ENCODE measurements at places on chromosomes 16 and 17.

DNA sequence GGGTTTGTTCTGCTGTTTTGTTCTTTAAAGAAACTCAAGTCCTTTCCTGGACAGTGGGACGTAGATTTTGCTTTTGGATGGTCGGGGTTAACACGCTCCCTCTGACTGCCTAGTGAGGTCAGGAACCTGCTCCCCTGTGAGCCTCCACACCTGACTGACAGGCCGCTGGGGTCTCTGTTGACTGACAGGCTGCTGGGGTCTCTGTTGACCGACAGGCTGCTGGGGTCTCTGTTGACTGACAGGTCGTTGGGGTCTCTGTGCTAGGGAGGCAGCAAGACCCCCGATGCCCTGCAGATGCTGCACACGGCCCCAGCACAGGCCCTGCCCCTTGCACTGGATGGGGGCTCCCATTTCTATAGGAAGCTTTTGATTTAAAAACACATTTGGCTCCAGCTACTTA is 33.5 kb downstream of the LMF1 start:
- H3K27ac ChIP-seq: no peak overlapping the region
- no peaks in the 10 kb centered on the region for H3K27me3 ChIP-seq
- H3K4me1 ChIP-seq: no peaks in the 10 kb centered on the region
- peaks cover 82% of the 10 kb centered on the region for H3K36me3 ChIP-seq

GRCh38 chr16:2858245-2859025 is 465 bp upstream of the PRSS22 start:
- H3K36me3 ChIP-seq: no peaks in the 10 kb centered on the region
- H3K27ac ChIP-seq: no peak overlapping the region
- no peak for ATAC-seq

DNA sequence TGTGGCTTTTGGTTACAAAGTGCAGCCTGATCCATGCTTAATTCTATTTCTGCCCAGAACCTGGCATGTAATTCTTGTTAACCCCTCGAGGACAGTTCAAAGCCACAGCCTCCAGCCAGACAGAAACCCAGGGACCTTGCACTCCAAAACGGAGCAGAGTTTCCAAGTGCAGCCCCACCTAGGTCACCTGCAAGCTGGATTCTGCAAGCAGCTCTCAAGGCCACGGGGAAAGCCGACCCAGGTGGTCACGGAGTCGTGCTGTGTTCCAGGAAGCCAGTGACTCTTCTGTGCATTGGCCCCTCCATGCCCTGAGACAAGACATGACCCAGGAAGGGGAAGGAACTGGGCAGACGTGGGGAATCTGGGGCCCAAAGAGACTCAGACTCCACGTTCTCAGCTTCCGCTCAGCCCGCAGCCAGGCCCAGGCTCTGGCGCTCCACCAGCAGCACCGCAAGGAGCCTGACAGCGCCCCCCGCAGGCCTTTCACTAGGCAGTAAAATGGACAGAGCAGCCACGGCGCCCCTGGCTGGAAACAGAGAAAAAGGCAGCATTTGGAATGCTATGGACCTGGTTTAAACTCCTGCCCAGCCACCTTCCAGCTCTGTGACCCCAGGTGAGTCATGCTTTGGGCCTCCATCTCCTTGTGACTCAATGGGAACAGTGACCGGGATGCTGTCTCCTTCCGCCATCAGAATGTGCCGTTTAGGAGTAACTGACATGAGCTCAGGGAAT is 27.3 kb upstream of the GSG1L start:
- H3K27ac ChIP-seq: no peak overlapping the region
- peaks cover 7% of the 10 kb centered on the region for H3K36me3 ChIP-seq
- H3K4me1 ChIP-seq: no peaks in the 10 kb centered on the region
- no peaks in the 10 kb centered on the region for H3K27me3 ChIP-seq
- H3K4me3 ChIP-seq: no peak overlapping the region
- ATAC-seq: no peak

DNA sequence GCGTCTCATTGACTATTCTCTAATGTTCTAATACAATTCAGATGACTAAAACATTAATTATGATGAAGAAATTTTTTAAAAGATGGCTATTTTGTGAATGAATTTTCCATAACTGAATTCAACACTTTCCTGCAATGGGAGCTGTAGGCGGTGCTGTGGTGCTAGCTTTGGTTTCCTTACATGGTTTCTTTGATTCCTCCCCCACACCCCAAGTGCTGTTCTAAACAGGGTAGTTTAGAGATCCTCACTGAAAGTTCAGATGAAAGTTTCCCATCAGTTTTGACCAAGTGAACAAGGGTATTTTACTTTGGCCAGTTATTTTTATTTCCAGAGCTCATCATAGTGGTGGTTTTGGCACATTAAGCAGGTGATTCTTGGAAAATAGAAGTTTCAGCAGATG is 26.0 kb upstream of the MRC2 start:
- H3K27me3 ChIP-seq: no peaks in the 10 kb centered on the region
- no peak for ATAC-seq
- H3K4me1 ChIP-seq: no peaks in the 10 kb centered on the region
- H3K4me3 ChIP-seq: no peak overlapping the region
- H3K27ac ChIP-seq: no peak overlapping the region

GRCh38 chr17:18071751-18072150 is 16.0 kb upstream of the DRG2 start:
- H3K4me1 ChIP-seq: peaks cover 5% of the 10 kb centered on the region
- no peak overlapping the region for H3K4me3 ChIP-seq
- H3K27me3 ChIP-seq: peaks cover 4% of the 10 kb centered on the region
- ATAC-seq: no peak

All from gastroesophageal sphincter (tissue), 4 donors.